ENCODE measurements at places on chromosomes 2 and 18.

- no peak for DNase-seq
These were observed 38.4 kb upstream of the BIN1 start for GRCh38 chr2:127145280-127145895.

DNA sequence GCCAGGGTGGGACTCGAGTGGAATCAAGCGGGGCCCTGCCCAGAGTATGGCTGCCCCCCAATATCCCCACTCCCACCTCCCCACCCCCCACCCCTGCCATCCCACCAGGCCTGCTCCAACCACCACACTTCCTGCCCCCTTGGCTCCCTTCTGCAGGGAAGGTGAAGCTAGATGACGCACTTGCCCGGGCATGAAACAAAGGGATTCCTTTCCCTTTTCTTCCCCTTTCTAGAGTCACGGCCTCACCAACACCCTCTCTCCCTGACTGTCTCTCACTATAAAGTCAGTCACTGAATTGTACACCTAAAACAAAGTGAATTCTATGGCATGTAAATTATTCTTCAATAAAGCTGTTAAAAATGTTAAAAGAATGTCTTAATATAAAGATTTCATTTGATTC is 16.0 kb downstream of the ZBTB7C start:
- no peak for DNase-seq

- no peak for DNase-seq
These were observed 762.7 kb upstream of the TMEFF2 start for GRCh38 chr2:192957425-192957824.

- no peak for DNase-seq
These were observed 72.9 kb upstream of the VRK2 start for GRCh38 chr2:57973621-57974186.

DNA sequence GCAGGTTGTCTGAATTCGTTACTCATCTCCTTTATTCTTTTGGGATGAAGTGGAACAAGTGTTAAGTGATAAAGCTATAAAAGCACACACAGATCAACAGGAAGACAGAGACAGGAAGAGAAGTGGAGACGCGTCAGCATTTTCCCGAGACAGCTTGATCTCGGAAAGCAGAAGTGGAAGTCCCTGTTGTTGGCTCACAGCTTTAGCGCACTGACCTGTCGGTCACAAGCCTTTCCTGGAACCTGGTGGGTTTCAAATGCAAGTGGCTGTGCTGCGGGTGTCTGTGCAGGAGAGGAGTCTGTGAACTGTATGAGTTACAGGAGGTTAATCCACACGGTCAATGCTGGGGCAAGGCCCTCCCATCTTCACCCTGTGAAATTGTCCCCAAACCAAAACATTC is 116.6 kb upstream of the PELI1 start:
- peak; percentile 36 for DNase-seq

- DNase-seq: no peak
These were observed 18.8 kb upstream of the MRPL33 start for GRCh38 chr2:27752551-27753237.

DNA sequence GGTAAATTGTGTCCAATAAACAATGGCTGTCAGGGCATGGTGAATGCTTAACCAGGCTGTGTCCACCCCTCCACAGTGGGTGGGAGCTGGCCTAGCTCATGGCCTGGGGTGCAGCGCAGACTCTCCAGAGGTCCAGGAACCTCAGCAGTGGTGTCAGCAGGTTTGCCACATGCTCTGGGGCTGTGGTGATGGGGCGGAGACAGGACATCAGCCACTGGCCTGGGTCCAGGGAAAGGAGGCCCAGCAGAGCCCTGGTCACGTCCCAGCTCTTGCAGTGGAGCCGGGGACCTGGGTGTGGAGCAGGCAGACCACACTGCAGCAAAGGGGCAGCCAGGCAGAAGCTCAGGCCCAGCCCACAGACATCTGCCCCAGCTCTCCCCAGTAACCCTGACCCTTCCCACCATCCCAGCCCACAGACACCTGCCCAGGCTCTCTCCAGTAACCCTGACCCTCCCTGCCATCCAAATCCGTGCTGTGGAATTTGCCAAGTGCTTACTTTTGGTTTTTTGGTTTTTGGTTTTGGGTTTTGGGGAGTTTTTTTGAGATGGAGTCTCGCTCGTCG is 13.8 kb upstream of the KIF1A start:
- no peak for DNase-seq

GRCh38 chr2:7356909-7357584 is 439.8 kb downstream of the RNF144A start:
- DNase-seq: no peak

DNA sequence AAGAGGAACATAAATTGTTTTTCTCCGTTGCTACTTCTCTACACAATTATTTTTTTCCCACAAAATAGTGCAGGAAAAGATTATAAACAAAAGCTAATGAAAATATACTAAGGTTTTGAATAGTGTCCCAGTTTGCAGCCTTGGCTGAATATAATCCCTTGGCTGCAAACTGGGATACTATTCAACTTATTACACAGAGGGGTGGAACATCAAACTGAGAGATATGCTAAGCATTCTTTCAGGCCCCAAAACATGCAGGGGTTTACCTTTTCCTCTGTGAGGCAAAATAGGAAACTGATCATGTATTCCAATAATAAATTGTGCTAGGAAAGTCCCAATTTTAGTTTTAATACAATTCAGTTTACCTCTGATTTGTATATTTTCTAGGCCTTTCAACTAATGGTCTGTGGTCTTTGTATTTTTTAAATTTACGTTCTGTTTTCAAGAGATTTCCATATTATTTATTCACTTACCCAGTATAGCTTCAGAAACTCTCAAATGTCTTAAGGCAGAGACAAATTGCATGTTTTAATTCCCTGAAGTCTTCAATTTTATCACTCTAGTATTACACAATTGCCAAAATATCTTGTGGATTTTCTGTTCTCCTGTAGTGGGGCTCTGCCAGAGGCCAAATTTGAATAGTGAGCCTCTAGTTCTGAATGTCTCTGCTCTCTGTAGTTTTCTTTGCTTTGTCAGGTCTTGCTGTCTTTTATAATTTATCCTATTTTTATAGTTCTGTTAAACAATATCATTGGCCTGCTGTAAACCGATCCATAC is 63.9 kb downstream of the PPP1R1C start:
- no peak for DNase-seq

DNA sequence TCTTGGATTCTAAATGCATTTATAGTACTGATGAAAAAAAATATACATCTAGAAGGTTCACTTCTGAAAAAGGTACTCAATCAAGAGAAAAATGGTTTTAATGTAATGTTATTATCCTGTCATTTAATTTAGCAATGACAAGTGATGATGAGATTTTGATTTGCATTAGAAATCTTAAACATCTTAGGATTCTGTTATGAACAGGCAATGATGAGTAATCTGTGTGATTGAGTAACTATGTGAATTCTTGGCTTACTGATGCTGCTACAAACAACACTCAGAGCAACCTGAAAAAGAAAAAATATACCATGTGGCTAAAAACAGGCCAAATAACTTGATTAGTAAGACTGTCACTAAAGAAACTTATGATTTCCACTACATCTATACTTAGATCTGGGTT is 30.1 kb downstream of the RBKS start:
- no peak for DNase-seq

GRCh38 chr2:57869758-57870344 is 176.8 kb upstream of the VRK2 start:
- DNase-seq: no peak
